ENCODE measurements at places on chromosomes 7 and 10.

GRCh38 chr10:112214298-112214926 lies 30.8 kb upstream of the GPAM start:
- no peak for DNase-seq

DNA sequence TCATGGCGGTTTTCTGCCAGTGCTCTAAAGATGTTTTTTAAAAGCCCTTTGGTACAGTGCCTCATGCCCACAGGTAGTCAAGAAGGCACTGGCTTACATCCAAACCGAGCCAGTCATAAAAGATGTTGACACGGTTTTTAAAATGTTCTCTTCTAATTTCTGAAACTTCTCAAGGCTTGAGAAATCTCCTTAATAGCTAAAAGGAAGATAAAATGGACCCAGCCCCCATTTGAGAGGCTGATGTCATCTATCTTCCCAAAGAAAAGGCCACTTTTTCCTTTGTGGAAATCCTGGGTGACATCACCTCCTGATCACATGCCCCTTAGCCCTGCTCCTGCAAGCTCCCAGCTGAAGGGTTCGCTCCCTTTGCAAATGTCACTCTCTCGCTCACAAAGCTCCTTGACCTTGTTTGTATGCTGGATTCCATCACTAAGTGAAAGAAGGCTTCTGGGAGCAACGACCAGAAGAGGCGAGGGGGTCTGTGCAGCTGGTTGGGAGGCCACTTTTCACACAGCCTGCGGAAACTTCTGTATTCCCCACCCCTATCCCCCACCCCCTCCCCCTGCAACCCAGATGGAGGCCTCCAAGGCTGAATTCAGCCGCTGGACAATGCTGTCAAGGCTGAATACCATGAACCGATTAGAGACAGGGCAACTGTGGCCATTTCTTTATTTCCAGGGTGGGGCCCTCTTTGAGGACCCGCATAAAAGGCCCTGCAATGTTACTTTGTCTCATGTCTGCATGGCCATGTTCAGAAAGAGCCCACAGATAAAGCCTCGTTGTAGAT lies 122.8 kb downstream of the CUBN start:
- no peak for DNase-seq

DNA sequence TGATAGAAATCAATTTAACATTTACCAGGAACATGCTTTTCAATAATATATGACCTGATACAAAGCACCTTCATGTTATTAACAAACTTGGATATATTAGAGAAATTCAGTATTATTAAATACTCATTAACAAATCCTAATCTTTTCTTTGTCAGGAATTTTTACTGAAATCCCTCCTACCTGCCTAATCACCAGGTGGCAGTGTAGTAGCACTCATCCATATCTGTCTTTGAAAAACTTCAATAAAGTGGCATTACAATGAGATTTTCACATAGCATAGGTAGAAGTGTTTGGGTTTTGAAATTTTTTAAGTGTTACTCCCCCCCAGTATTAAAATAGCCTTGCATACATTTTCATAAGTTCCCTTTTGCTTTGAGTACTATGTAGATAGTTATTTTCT lies 1246.6 kb upstream of the LRRN3 start:
- DNase-seq: peak; percentile 35

- DNase-seq: no peak
These were observed 35.6 kb upstream of the LOXL4 start for GRCh38 chr10:98303569-98303968.

DNA sequence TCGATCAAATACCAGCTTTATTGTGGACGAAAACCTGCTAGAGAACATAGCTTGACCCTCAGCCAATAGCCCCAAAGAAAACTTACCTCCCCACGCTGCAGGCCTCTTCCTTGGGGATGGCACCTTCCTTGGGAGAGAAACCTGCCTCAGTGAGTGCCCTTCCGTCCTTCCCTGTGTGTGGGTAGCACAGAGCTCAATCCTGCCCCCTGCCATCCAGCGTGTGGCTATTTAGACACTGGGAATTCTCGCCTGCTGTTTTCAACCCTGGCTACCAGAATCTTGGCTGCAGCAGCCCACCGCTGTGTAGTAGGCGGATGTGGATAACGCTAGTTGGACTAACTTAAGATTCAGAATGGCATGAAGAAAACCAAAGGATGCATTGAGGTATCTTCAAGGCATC lies 238.2 kb downstream of the TEX36 start:
- DNase-seq: no peak

- DNase-seq: no peak
These were observed 129.6 kb upstream of the SEMA3D start for GRCh38 chr7:85316489-85316888.

- DNase-seq: no peak
These were observed 99.3 kb downstream of the ARHGAP22 start for GRCh38 chr10:48505394-48506112.

GRCh38 chr10:7102557-7103349 lies 308.1 kb downstream of the SFMBT2 start:
- no peak for DNase-seq

- DNase-seq: no peak
These were observed 203.1 kb upstream of the AUTS2 start for GRCh38 chr7:69395061-69395714.

DNA sequence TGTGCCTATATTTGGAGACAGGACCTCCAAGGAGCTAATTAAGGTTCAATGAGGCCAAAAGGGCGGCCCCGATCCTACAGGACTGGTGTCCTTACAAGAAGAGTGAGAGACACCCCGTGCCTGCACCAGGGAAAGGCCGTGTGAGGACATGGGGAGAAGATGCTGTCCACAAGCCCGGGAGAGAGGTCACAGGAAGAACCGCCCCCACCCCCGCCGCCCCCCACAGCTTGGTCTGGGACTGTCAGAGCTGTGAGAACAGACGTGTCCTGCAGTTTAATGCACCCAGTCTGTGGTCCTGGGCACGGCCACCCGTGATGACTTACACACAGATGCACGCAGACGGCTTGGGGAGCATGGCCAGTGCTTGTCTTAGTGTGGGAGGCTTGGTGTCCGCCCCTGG lies 399.5 kb downstream of the DNAJB6 start:
- DNase-seq: no peak

GRCh38 chr10:113681533-113682470 lies 2.1 kb downstream of the CASP7 start:
- no peak for DNase-seq

DNA sequence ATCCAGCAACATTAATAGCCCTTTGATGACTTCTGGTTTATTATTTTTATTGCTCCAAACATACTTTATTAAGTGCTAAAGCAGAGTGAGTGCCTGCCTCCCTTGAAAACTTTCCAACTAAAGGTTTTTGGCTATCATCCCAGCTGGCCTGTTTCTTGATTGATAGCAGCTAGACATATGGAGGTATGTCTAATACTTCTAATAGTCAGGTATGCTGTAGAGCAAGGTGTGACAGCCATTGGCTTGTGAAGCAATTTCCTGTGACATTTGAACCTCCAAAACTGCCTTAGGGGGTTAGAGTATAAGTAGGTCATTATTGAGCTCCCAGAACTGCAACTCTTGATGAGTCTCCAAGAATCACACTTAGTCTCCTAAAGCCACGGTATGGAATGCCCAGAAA lies 55.8 kb downstream of the LOXL4 start:
- DNase-seq: no peak

DNA sequence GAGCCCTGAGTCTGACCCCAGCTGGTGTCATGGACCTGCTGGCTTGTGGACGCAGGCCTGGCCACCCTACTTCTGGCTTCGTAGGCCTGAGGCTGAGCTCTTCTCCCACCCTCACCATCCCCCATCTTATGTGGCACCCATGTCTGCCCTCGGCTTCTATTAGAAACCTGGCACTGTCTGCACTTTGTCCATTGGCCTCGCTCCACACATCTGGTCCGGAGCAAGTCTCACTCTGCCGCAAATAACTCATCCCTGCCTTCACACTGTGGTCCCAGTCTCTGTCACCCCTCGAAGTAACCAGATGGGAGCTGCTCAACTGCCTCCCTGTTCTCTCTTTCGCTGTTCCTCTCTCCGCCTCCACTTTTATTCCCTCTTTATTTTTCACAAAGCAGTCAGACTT lies 78.6 kb downstream of the TRRAP start:
- no peak for DNase-seq
